ENCODE measurements at places on chromosomes 5 and 9. TPM values are rescaled to one million over a fixed set of nuclear protein-coding genes. Genes with fewer than 3 reads are reported as not detected.

- DNase-seq: no peak
Observed at GRCh38 chr9:87270221-87270847, 227.3 kb upstream of the DAPK1 start.

- DNase-seq: no peak
Observed at GRCh38 chr5:156947925-156948324, 15.1 kb downstream of the TIMD4 start.

DNA sequence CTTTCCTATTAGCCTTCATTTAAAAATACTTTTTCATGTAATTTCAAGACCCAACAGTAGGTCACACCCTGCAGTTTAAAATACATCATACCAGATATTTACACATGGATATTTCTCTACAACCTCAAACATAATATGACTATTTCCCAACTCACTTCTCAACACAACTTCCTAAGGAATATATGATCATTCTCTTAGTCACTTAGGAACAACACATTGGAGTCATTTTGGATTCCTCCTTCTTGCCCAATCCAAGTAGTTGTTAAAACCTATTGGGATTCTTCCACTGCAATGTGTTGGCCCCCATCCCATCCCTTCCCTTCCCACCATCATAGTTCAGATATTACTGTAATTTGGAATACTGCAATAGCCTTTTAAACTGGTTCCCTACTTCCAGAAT is 145.5 kb downstream of the DCP2 start:
- DNase-seq: no peak

DNA sequence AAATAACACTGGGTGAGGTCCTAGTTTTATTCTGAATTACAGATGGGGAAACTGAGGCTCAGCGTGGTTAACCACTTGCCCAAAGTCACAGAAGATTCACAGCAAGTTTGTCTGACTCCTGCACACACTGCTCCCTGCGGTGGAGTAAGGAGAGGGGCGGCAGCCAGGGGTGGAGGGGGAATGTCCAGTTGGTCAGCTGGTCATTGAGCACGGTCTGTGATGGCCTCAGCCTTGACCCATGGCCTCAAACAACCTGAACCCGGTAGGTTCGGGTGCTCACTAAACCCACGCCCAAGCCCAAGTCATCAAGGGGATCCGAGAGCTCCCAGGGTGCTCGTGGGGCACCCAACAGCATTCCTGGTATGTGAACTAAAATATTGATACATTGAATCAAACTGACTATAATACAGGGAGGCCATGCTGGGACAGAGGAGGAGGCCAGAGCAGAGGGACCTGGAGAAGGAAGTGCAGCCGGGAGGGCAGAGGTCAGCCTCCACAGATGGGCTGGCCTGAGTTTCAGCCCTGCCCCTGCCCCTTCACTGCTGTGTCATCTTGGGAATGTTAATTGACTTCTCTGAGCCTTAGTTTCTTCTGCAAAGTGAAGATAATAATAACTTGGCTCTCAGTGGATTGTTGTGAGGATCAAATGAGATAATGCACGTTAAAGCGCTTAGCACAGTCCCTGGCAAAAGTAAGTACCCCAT is 3.6 kb upstream of the IL17B start:
- DNase-seq: no peak

The TRAF1 gene
- 4.0 TPM for polyA plus RNA-seq
